ENCODE measurements at places on chromosomes 16 and 17.

DNA sequence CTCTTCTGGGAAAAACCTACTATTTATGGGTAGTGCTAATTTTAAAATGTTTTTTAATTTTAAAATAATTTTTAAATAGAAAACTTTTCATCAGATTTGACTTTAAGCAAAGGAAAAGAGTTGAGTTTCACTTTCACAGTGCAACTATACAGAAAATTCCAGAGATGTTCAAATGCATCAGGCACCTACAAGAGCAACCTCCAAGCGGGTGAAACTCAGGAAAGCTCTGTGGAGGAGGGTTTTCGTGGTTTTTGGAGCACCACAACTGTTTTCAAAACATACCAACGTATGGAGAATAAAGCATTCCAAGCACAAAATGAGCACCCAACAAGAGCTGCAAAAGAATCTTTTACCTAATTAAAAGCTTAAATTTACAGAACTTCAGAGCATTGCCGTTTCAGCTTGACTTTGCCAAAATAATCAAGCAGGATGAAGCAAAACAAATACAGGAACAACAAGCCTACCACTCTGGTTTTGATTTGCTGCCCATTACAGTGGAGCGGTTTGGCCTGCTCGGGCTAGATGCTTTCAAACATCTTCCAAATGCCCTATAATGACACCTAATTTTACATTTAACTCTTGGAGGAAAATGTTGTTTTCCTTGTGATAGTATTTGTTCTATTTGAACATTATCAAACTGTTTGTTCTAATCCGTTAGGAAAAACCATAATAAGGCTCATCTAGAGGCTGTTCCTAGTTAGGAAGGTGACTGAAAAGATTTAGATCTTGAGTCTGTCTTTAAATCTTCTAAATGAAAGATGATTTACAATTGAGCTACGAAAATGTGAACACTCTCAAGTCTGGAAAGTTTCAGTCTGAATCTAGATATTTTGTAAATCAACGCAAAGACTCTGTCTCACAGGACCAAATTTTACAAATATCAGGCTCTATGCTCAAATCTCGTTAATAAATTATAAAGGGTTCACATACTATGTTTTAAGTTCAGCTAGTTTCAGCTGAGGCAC, 34.5 kb downstream of the NACA2 start:
- peak; percentile 53 for DNase-seq

DNA sequence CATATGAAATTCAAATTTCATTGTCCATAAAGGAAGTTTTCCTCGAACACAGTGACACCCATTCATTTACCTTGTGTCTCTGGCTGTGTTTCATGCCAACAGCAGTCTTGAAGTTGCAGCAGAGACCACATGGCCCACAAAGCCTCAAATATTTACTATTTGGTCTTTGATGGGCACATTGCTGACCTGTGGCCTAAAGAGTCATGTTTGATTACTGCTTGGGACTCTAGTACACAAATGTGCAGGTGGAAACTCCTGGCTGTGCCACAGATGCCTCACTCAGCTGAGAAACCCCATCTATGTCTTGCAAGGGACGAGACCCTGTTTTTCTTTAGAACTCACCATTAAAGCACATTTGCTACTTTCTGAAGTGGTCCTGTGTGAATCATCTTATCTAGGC, 76.7 kb downstream of the SLC6A2 start:
- DNase-seq: no peak

GRCh38 chr17:39581759-39582085, 26.0 kb downstream of the NEUROD2 start:
- no peak for DNase-seq

DNA sequence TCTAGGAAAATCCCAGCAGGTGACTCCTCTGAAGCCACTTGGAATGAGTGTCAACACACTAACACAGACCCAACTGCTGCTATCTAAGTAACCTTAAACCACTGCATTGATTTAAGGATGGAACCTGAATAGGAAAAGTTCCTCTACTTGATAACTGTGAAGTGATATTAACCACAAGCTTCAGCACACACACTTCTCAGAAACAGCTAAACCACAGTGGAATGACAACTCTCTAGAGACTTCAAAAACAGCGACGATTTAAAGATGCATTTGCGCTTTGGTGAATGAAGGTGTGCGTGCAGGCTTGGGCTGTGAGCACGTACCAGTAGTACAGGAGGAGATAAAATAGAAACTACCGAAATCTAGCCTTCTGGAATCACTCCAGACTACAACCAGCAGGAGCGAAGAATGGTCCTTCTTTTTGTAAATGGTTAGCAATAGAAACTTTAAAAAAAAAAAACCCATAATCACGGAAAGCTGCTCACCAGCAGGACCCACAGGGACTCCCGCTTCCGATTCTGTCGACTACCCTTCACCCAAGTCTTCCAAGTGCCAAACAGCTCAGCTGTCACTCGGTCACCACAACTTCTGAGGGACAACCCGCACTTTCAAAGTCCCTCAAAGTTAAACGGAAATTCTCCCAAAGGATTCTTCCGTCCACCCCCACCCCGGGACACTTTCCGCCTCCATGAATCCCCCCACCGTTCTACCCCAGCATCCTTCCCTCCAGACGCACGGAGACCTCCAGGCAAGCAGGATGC, 137.7 kb upstream of the CORO6 start:
- DNase-seq: peak; percentile 15
